ENCODE measurements at places on chromosomes 2 and 18.
A peak's percentile ranks its signal among the peaks of the same experiment; 100 is the strongest.

DNA sequence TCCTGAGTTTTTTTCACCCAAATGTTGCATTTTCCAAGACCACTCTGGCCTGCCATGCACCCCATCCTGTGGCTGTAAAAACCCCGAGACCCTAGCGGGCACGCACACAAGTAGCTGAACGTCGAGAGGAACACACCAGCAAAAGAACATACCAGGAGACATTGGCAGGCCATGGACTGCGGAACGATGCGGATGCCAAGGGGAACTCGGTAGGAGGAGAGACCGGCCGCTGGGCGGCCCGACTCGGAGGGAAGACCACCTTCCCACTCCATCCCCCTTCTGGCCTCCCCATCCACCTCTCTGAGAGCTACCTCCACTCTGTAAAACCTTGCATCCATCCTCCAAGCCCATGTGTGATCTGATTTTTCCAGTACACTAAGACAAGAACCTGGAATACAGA, 105.5 kb upstream of the CELF4 start:
- no peak for DNase-seq

GRCh38 chr2:151325581-151326095, 31.8 kb upstream of the TNFAIP6 start:
- DNase-seq, result no peak

- no peak for DNase-seq
Observed at GRCh38 chr2:231667096-231667427, 41.3 kb upstream of the PTMA start.

- no peak for DNase-seq
Observed at GRCh38 chr18:45962866-45963265, 4.3 kb downstream of the EPG5 start.

DNA sequence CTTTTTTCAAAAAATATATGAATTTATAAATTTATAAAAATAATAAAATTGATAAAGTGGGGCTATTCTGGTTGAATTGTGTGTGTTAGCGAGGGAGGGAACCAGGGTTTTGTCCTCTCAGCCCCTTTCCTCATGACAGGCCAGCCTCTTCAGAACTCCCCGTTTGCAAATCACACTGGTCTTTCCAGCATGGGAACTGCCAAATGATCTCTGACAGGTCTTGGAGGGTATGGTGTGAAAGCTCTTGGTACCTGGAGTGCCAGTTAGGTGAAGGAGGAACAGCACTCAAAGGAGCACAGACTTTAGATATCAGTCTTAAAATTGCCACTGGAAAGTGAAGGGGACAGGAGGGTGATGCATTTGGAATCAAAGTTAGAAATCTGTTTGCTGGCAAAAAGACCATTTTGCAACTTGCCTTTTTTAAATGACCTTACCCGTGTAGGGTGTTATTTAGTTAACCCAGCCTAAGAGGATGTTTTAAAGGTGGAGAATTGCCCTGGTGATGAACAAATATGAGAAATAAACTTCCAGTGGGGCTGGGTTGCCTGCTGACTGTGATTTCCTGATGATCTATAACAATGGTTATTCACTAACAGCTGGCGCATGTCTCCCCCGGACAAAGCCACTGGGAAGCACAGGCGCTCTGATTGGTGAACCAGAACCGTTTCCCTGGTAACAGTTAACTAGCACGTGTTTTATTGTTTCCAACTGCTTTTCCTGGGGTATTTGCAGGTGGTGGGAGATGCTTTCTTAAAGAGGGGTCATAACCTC, 85.3 kb upstream of the EFEMP1 start:
- DNase-seq, result peak; percentile 89

DNA sequence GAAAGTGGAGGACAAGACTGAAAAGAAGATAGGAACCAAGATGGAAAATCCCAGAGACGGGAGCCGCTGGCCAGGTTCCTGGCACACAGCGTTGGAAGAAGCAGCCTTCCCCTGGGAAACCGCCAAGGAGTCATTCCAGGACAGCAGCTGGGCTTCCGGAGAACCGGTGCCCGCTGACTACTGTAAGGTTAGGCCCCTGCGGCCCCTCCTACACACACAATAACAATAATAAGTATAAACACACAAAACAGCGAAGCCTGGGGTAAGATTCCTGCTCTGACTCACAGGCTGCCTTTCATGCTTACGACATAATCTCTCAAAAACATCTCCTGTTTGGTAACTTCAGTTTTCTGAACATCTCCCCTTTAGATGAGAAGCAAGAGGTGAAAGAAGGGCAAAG, 28.1 kb upstream of the MYCN start:
- peak; percentile 37 for DNase-seq

- DNase-seq, result no peak
Observed at GRCh38 chr2:96839293-96839874, 4.4 kb downstream of the ANKRD23 start.

DNA sequence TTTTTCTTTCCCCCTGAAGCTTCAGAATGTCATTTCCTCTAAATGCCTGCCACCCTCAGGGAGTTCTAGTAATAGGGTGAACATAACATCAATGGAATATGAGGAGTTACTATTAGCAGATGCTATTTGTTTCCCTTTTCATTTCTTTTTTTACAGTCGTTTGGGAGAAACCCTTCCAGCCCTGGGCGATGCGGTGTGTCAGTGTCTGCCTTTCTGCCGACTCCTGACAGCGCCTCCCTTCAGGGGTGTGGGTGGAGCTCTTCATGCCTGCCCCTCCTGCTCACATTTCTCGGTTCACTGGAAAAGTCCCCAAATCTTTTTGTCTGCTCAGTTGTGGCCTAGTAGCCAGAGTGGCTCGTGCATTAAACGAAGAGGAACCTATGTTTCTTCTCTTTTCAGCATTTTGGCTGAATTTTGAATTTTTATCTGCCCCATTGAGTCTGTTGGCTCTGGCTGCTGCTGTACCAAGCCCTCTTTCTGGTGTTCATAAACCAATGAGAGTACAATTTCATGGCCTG, 72.3 kb downstream of the FMNL2 start:
- DNase-seq, result peak; percentile 81

DNA sequence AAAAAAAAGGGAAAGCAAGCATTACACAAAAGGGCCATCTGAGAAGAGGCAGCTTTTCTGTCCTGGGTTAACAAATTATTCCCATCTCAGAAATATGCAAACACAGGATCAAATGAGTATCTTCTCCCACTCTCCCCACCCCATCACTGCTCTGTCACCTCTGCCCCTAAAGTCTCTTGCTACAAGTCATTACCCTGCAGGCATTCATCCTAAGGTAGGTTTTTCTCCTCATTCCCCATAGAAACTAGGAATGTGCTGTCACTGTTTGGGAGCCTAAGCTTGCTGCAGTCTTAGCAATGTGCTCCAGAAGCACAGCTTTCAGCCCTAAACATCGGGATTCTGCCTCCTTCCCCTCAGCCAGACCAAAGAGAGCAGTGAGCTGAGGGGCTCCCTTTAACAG, 3.6 kb downstream of the LRRTM1 start:
- DNase-seq, result no peak

- no peak for DNase-seq
Observed at GRCh38 chr2:5230444-5230843, 461.7 kb upstream of the SOX11 start.

GRCh38 chr2:156398176-156398575, 38.0 kb upstream of the GPD2 start:
- no peak for DNase-seq

- DNase-seq, result no peak
Observed at GRCh38 chr2:26284132-26284531, 39.4 kb downstream of the HADHB start.

DNA sequence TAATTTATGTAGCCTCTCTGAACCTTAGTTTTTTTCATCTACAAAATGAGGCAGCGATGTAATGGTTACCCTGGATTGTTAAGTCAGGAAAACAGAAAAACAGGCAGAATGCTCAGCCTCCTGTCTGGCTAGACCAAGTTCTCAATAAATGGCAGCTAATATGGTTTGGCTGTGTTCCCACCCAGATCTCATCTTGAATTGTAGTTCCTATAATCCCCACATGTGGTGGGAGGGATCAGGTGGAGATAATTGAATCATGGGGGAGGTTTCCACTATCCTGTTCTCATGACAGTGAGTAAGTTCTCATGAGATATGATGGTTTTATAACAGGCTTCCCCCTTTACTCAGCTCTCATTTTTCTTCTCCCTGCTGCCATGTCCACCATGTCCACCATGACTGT, 220.0 kb downstream of the CMPK2 start:
- DNase-seq, result no peak

GRCh38 chr18:21672521-21673267, 31.9 kb downstream of the ABHD3 start:
- DNase-seq, result peak; percentile 10

GRCh38 chr18:59959606-59960005, 59.8 kb downstream of the PMAIP1 start:
- no peak for DNase-seq

DNA sequence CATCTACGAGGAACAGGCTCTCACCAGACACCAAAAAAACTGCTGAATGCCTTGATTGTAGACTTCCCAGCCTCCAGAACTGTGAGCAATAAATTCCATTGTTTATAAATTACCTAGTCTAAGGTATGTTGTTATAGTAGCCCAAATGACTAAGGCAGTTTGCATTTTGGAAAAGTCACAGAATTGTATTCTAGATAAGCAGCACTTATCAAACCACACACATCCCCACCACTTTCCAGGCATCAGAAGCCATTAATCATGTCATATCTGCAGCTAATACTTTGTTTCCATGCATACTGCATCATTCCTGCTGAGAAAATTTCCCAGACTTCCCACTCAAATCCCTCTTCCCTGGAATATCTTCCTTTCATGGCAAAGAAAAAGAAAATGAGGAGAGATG, 187.2 kb downstream of the INO80D start:
- no peak for DNase-seq

GRCh38 chr2:166536111-166536510, 42.1 kb upstream of the SCN7A start:
- DNase-seq, result no peak

GRCh38 chr18:48813321-48813720, 137.4 kb downstream of the SMAD7 start:
- no peak for DNase-seq

GRCh38 chr2:11071211-11071610, 84.1 kb upstream of the SLC66A3 start:
- DNase-seq, result no peak

GRCh38 chr2:238908960-238909951, 61.4 kb downstream of the TWIST2 start:
- DNase-seq, result no peak

DNA sequence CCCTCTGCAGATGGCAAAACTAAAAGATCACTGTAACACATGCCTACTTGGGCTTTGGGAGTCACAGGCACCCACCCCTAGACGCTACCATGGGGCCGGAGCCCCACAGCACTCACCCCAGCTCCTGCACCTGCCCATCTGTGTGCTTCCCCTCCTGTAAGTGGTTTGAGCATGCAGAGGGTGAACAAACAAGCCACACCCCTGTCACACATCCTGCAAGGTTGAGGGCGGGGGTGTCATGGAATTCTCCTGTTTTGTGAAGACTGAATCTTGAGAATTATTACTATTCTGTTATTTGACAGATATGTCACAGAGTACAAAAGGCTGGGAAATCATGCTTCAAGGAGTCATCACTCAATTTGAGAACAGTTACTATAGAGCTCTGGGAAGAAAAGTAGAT, 60.9 kb downstream of the RFTN2 start:
- DNase-seq, result no peak

- DNase-seq, result no peak
Observed at GRCh38 chr2:225367482-225367881, 32.0 kb upstream of the NYAP2 start.

GRCh38 chr18:28095041-28095440, 81.9 kb downstream of the CDH2 start:
- DNase-seq, result no peak

- no peak for DNase-seq
Observed at GRCh38 chr18:2681993-2682603, 26.6 kb downstream of the SMCHD1 start.

GRCh38 chr2:210956101-210956500, 399.7 kb downstream of the CPS1 start:
- DNase-seq, result no peak

DNA sequence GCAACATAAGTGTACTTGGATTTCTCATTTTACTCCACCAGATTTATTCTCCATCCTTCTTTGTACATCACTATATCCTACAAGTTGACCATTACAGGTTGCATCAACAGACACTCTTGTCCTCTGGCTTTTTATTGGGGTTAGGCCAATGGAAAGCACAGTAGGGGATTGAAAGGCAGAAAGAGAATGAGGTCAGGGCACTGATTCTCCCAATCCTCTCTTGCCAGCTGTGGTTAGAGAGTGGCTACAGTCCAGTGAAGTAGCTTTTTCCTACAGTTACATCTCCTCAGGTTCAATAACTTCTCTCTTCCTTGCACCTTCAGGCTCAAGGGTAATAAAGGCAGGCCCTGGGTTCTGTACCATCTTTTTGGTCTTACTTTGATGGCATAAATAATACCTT, 20.2 kb upstream of the COL5A2 start:
- DNase-seq, result no peak
